ENCODE measurements at places on chromosomes 4 and X.
A peak's percentile ranks its signal among the peaks of the same experiment; 100 is the strongest.

DNA sequence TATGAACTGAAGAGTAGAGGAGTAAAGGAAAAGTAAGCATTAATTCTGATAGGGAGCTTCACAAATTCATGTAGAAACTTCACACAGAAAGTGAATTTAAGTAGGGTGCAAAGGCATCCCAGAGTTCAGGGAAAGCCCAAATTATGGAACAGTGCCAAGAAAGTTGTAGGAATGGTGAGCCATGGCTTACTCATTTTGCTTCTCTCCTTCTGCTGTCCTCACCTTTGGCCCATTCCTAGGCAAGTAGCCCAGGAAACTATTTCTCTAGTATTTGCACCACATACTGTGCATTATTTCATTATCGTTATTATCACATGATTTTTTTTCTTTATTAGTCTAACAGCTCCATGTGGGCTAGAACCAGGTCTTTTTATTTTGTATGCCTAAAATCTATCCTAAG, 34.9 kb upstream of the IL1RAPL1 start:
- no peak for DNase-seq

- no peak for DNase-seq
These were observed 815 bp downstream of the HCCS start for GRCh38 chrX:11111947-11112346.

GRCh38 chrX:115112411-115112810, 76.8 kb upstream of the RBMXL3 start:
- no peak for DNase-seq

DNA sequence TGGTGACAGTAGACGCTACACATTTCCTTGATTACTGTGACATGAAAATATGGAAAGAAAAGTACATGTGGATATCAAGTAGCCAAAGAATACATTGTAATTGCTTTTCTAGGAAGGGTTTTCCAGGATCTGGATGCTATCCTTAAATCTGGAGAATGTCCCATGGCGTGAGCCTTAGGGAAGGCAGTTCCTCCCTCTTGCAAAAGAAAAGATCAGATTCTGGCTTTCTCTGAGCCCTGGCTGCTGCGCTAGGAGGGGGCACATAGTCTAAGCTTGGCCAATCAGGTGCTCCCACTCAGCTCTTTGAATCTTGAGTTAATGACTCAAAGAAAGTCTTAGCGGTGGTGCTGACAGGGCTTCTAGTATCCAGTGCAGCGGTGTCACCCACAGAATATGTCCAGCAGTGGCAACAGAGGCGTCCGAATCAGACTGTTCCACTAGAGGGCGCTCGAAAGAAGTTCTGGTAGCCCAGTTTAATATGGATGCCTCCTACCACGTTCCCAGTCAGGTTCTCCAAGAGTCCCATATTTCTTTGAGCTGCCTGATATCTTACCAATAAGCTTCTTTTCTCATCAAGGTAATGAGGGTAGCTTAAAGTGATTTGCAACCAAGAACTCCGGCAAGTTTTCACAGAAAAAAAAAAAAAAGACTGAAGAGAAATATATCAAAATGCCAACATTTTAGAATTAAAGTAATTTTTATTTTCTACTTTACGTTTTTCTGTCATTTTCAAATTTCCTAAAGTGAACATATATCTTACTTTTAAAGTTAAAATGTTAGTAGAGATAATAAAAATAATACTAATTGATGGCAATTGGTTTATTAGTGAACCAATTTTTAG, 213.4 kb upstream of the S100G start:
- DNase-seq, result peak; percentile 84

DNA sequence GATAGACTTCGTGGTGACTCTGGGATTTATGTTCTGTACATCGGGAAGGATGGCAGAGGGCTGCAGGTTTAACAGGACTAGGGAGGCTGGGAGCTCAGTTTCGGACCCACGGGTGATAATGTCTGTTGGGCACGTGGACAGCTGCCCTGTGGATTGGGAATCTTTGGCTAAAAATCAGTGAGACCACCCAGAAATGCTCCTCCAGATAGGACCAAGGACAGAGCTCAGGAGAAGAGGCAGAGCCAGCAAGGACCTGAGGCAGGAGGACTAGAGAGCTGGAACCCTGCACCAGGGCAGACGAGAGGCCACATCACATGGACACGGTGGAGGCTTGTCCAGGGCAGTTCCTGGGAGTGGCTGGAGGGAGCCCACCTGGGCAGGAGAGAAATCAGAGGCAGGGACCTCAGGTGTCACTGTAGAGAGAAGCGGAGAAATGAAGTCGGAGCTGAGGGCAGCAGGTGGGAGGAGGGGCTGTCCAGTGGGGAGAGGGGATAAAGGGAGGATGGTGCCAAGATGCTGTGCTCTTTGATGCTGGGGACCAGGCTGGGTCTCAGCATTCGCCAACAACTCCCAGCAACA, 79.2 kb downstream of the CPZ start:
- DNase-seq, result no peak

GRCh38 chr4:125315576-125316400, 1.0 kb downstream of the FAT4 start:
- DNase-seq, result peak; percentile 7

DNA sequence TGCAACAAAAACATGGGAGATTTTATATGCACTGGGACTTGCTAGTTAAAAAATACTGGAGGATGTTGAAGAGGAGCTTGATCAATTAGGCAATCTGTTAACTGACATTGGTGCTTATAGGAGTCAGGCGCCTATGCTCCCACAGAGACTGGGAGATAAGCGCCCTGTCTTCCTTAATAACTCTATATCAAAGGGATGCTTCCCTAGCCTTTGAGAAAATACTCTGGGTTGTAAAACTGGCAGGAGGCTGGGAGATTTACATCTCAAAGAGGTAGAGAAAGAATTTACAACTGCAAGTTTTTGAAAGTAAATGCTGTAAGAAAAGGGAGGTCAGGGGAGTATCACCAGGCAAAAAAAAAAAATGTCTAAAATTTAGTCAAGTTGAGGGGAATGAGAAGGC, 325.4 kb downstream of the PCDH10 start:
- DNase-seq, result no peak

DNA sequence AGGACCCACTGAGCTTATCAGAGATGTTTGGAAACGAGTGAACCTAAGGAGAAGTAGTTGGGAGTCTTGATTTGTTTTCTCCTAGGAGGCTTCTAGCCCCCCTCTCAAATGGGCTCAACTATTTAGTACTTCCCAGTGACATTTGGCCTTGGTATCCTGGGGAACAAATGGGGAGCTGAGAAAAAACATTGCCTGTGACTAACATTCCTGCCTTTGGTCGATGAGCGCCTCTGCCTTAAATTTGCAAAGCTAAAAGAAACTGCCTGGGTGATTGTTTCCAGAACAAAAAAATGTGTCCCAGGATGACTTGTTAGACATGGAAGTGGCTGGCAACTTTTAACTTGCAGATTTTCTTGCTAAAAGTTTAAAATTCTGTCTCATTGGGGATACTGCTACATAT, 58.8 kb upstream of the IGFBP7 start:
- DNase-seq, result no peak

GRCh38 chr4:41881981-41882624, 53.1 kb upstream of the TMEM33 start:
- no peak for DNase-seq

GRCh38 chr4:80257851-80258250, 8.6 kb upstream of the FGF5 start:
- DNase-seq, result no peak

- DNase-seq, result no peak
These were observed 34.8 kb downstream of the CT47B1 start for GRCh38 chrX:120840827-120841226.

GRCh38 chr4:80419946-80420345, 84.4 kb downstream of the CFAP299 start:
- DNase-seq, result no peak

DNA sequence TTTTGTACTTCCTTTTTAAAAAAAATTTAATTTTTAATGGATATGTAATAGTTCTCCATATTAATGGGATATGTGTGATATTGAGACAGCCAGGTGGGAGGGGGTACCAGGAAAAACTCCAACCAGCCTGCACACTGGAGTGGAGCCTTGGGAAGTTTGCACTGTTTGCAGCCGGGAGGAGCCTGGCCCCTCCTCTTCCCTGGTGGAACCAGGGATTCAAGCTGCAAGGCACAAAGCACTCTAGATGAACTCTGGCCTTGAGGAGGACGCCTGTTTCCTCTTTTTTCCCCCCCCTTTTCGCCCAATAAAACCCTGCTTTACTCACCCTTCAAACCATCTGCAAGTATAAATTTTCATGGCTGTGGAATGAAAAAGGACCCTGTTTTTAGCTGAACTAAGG, 48.2 kb upstream of the GC start:
- DNase-seq, result no peak

GRCh38 chrX:91435395-91435794, 756 bp downstream of the PABPC5 start:
- DNase-seq, result no peak

GRCh38 chr4:80036949-80037685, 35.9 kb downstream of the ANTXR2 start:
- no peak for DNase-seq

DNA sequence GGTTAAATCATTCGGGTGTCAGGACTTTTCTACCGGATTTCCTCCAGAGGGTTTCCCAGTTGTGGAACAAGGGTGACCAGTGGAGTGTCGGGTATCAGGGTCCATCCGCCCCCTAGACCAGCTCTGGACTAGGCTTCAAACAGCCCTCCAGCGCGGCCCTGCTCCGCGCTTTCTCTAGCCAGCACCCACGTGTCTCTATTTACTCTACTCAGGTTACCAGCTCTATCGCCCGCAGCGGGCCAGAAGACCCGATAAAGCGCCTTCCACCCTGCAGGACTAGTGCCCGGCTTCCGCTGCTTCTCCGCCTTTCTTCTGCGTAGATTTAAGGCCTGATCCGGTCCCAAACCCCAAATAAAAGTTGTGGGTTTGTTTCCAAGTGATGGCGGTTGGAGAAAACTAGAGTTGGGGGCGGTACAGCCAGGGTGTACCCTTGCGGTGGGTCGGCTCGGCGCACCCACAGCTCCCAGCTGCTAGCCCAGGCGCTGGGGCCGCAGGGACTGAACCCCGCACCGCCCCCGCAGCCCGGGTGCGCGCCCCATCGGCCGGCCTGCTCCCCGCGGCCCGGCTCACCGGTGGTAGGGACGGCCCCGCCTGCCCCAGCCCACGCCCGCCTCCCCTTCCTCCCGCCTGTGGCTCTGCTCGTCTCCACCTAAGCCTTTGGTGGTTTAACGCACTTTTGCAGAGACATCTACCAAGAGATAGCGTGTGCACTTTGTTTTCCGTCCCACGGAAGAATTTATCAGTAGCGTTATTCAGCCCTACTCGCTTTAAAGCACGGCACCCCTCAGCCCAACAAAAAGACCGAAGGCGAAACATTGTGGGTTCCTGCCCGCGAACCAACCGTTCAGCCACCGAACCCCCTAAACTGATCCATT, 2.1 kb downstream of the LEF1 start:
- peak; percentile 75 for DNase-seq

DNA sequence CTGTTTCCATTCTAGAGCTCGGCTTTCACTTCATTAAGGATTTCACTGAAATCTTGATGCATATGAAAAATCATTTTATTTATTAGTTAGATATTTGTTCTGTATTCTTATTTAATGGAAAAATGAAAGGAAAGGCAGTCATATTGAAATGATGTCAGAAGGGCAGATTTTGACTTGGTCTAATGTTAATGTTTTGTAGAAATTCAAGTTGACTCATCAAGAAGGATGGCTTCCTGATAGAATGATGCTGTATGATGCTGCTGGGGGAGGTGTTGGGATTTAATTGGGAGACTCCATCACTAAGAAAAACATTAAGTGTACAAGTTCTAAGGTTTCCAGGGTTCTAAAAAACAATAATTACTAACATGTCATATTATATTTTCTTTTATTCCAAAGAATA, 204.8 kb downstream of the PDGFC start:
- no peak for DNase-seq

DNA sequence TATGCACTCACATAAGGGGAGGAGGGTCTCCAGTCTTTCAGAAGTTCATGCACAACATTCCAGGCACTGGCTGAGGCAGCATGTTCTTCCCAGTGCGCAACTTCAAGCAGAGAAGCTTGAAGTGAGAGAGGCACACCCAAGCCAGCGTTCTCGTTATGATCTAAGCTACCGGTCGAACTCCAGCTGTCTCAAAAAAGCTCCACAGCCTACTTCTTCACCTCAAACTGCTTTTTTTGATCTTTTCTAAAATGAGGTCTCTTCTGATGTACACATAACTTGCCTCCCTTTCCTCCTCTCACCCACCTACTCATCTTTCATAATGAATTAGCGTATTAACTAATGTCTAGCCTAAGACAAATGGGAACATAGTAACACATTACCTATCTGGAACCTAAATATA, 25.3 kb downstream of the GPC4 start:
- DNase-seq, result no peak

DNA sequence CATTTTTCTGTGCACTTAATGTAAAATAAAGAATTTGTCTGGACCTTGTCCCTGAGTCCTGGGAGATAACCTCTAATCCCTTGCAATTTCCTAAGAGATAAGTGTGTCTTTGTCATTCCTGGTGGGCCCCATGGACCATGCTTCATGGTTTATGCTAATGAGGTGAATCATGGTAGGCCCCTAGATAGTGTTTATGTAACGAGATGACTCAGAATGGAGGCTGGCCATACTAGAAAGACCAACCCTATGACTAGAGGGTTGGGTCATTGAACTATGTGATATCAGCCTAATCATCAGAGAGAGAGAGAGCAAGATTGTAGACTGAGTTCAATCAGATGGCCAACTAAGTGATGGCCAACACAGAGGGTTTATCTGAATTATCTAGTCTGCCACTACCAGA, 64.2 kb upstream of the NHSL2 start:
- no peak for DNase-seq

- DNase-seq, result peak; percentile 49
These were observed 586 bp downstream of the BCAP31 start for GRCh38 chrX:153723351-153724251.

- DNase-seq, result no peak
These were observed 2.2 kb upstream of the RTL8B start for GRCh38 chrX:135024526-135024925.

- DNase-seq, result no peak
These were observed 191.1 kb upstream of the NEIL3 start for GRCh38 chr4:177118596-177118995.

GRCh38 chrX:143634663-143635455, 1.0 kb downstream of the SLITRK4 start:
- DNase-seq, result no peak

- no peak for DNase-seq
These were observed 187.0 kb downstream of the BMPR1B start for GRCh38 chr4:94944726-94945125.

DNA sequence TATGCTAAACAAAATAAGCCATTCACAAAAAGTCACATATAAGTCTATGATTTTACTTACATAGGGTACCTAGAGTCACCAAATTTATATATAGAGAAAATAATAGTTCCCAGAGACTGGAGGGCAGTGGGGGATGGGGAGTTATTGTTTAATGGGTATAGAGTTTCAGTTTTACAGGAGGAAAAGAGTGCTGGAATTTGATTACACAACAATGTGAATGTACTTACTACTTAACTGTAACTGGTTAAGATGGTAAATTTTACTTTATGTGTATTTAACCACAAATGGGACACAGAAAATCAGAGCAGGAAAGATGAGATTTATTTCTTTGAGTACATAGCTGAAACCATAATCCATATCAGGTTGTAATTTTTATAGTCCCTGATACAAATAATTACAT, 144.4 kb downstream of the TMA16 start:
- DNase-seq, result no peak

Measured in activated naive CD4-positive, alpha-beta T cell treated with anti-CD3 and anti-CD28 coated beads for 36 hours (primary cell).